ENCODE measurements at places on chromosomes 5 and 9.

DNA sequence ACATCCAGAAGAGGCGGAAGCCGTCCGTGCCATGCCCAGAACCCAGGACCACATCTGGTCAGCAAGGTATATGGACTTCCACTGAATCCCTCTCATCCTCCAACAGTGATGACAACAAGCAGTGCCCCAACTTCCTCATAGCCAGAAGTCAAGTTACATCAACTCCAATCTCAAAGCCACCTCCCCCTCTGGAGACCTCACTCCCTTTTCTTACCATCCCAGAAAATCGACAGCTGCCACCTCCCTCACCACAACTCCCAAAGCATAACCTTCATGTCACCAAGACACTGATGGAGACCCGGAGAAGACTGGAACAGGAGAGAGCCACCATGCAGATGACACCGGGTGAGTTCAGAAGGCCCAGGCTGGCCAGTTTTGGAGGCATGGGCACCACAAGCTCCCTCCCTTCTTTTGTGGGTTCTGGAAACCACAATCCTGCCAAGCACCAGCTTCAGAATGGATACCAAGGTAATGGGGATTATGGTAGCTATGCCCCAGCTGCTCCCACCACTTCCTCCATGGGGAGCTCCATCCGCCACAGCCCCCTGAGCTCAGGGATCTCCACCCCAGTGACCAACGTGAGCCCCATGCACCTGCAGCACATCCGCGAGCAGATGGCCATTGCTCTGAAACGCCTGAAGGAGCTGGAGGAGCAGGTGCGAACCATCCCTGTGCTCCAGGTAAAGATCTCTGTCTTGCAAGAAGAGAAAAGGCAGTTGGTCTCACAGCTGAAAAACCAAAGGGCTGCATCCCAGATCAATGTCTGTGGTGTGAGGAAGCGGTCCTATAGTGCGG is 130.3 kb upstream of the DMRT1 start:
- DNase-seq = no peak

- no peak for DNase-seq
Observed at GRCh38 chr5:115857626-115858349, 16.1 kb downstream of the AP3S1 start.

- no peak for DNase-seq
Observed at GRCh38 chr9:109520475-109521132, 22.5 kb upstream of the PTPN3 start.

DNA sequence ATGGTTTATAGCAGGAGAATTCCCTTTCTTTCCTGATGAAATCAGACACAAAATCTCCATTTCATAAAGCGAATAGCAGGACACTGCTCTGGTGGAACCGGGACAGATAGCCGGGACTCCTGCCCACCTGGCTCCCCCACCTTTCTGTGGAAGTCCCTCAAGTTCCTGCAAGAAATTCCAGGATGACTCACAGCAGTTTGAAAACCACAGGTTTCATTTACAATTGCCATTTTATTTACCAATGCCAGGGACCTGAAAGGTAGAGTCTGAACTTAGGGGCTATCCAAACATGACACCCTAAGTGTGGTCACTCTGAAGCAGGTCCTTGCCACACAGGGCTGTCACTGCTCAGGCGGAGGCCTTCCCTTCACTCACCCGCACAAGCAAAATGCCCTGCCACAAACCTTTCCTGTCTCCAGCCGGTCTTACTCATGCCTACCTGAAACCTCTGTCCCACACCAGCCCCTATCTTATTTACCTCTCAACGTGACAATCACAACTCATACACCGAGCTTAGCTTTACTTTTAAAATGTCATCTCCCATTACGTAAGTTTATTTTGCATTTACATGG is 63.3 kb upstream of the TAF1L start:
- no peak for DNase-seq

- DNase-seq = no peak
Observed at GRCh38 chr9:2749485-2749884, 32.2 kb downstream of the KCNV2 start.

DNA sequence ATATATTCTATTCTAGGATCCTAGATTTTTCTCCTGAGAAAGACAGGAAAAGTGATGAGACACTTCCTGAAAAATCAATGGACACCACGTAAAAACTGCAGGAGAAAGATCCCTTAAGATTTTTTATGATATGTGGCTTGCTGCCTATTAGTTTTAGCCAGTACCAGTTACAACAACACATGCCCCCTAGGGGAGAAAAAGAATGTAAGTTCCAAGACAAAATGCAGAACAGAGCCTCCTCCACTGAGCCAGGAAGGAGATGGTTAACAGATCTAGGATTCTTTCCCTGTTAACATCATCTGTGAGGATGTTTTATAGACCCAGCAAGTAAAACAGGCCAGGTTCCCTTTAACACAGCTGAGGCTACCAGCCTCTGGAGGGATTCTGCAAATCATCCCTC is 574.7 kb downstream of the TLE4 start:
- no peak for DNase-seq

DNA sequence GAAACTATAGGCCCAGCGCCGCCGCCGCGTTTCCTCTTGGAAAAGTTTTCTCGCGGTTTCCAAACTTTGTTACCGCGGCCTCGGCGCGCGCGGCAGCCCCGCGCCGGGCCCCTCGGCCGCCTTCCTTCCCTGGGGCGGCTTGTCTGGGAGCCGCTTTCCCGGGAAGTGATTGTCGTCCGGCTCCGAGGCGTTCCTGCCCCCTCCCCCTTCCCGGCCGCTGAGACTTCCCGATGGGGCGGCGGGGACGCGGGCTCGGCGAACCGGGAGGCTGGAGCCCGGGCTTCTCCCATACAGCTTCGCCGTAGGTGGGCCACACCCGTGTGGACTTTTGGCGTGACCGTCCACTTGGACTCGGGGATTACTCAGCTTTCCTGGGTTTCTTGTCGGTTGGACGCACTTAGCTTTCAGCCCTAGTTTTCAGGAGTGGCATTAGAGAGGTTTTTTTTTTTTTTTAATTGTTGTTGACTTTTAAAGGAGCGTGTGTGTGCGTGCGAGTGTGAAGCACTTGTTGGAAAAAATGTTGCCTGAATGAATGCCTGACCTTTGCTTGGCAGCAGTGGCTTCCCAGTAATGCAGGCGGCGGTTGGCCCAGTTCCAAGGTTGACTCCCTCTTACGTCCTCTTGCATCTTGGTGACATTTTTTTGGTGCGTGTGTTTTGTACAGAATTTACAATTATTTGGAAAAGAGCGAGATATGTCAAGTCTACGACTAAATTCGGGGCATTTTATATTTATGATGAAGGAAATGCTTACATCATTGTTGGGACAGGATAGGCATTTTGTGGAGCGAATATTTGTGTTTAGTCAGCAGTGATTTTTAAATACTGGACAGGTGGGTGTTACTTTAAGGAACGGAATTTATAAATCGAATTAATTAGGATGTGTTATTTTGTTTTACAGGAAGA is 821 bp downstream of the CTNNA1 start:
- DNase-seq = no peak

- no peak for DNase-seq
Observed at GRCh38 chr9:131397100-131397790, 3.4 kb downstream of the PRRC2B start.

DNA sequence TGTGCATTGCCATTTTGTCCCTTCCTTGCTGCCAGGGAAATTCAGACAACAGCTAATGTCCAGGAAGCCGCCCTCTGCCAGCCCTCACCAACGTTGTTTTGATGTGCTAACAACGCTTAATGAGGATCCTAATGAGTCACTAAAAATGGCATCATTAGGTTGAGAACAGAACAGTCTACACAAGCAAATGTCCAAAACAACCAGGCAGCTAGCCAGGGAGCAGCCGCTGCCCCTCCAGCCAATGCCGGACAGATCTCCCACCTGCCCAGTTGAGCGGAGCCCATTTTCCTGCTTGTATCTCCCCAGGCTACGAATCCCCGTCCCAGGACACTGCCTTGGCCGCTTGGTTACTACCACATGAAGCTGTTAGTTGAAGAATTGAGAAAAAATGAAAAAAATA is 40.4 kb upstream of the UNC5A start:
- DNase-seq = peak; percentile 84

DNA sequence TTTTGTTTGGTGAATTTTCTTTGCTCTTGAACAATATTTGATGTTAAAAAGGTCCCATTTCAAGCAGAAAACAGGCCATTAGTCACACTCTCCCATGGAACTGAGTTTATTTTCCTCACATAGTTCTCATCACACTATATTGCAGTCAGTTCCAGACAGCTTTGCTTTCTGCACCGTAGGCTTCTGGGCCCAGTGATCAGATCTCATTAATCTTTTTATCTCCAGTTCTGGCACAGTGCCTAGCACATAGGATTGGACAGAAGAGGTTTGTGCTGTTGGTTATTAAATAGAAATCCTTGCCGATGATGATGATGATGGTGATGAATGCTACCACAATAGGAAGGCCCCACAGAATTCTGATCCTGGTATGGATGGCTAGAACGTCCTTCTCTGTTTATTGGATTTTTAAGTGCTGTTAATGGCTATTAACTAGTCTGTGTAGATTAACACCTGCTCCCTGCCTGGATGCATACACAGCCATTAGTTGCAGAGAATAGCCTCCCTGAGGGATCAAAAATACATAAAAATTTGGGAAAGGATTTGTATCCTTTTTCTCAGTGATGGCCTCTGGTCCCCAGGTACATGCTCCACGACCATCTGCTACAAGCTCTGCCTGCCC is 52.0 kb upstream of the NTRK2 start:
- no peak for DNase-seq

- DNase-seq = no peak
Observed at GRCh38 chr5:115456056-115456455, 88.5 kb downstream of the FEM1C start.

GRCh38 chr5:133440467-133441115 is 171.8 kb downstream of the FSTL4 start:
- peak; percentile 40 for DNase-seq

DNA sequence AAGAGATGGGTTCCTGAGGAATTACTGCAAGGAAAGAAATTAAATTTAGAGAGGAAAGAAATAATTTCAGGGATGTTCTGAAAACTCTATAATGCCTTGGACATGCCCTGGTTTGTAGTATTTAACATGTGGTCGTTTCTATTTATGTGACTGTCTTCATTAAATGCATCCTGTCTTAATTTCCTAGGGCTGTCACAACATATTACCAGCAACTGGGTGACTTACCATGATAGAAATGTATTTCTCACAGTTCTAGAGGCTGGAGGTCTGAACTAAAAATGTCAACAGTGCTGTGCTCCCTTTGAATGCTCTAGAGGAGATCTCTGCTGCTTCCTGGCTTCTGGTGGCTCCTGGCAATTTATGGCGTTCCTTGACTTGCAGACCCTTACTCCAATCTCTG is 287.7 kb downstream of the FBXL7 start:
- DNase-seq = no peak

- DNase-seq = no peak
Observed at GRCh38 chr5:115487168-115487567, 57.4 kb downstream of the FEM1C start.

DNA sequence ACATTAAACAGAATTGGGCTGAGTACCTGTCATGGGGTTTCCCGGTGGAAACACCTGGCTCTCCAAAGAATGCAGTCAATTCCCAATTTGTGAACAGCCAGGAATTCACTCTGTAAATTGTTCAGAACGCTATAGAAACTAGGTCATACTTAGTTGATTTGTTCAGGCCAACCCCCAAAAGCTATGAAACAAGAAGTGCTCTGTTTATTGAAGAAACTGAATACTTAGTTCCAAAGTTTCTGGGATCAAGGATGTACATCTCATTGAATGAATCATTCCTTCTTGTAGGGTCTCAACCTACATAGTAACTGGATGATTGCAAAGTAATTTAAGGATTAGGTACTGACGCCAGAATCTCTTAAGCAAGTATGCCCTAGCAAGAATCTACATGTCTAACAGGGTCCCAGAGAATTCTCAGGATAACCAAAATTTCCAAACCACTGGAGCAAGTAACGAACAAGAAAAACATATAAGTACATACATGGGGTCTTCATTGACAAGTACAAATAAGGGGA is 659 bp upstream of the TUSC1 start:
- no peak for DNase-seq

DNA sequence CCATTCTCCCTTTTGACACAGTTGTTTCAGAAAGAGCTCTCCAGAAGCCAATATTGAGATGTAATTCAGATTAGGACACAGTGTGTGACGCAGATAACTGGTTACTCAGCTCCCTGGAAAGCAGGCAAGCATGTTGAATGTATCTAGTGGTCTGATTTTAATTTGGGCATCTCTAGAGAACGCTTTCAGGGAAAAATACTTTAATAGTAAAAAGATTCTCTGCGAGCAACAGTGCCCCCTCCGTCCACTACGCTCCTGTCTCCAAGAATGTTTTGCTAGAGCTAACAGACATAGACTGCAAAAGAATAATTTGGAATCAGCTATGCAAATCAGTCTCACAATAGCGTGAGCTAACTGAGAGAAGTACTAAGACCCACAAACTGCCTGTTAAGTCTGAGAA is 23.3 kb downstream of the CFAP90 start:
- no peak for DNase-seq

- DNase-seq = no peak
Observed at GRCh38 chr5:134545070-134545868, 19.8 kb downstream of the JADE2 start.

DNA sequence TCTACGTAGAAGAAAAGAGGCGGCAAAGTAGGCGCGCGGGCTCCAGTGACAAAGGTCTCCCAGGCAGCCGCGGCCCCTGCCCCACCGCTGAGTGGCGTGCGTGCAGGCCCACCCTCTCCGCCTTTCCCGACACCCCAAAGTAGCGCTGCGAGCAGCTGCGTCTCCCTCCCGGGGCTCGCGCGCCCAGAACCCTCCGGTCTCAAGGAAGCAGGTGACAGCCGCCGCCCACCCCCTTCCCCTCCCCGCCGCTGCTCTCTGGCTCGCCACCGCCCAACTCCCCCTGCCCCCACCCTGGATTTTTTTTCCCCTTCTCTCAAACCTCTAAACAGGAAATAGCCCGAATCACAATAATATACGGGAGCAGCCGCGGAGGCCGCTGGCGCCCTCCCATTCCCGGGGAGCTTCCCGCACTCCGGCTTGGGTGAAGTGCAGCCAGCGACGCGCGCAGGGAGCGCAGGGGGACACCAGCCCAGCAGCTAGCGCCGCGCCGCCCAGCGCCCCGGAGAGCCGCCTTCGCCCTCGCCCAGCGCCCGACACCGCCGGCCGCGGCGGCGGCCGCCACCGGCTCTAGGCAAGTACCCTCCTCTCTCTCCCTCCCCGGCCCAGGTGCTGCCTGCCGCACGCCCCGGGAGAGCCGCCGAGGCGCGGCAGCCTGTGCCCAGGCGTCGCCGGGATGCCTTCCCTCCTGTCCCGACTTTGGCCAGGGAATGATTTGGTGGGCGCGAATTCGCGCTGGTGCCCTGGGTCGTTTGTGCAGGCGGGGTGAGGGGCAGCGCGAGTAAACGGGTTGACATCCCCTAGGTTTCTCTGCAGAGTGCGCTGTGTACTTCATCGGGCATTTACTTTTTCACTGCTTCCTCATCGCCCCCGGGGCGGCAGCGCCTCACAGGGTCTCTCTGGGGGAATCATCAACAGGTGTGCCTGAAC is 52.7 kb upstream of the TJP2 start:
- no peak for DNase-seq

GRCh38 chr9:106961623-106962022 is 98.7 kb downstream of the ZNF462 start:
- DNase-seq = no peak

All from vagina (tissue), 2 donors.